ENCODE measurements at places on chromosomes 6 and 20. TPM values are rescaled to one million over a fixed set of nuclear protein-coding genes. Genes with fewer than 3 reads are reported as not detected.

SNAP91 gene
- total RNA-seq = 3.0 TPM

DNA sequence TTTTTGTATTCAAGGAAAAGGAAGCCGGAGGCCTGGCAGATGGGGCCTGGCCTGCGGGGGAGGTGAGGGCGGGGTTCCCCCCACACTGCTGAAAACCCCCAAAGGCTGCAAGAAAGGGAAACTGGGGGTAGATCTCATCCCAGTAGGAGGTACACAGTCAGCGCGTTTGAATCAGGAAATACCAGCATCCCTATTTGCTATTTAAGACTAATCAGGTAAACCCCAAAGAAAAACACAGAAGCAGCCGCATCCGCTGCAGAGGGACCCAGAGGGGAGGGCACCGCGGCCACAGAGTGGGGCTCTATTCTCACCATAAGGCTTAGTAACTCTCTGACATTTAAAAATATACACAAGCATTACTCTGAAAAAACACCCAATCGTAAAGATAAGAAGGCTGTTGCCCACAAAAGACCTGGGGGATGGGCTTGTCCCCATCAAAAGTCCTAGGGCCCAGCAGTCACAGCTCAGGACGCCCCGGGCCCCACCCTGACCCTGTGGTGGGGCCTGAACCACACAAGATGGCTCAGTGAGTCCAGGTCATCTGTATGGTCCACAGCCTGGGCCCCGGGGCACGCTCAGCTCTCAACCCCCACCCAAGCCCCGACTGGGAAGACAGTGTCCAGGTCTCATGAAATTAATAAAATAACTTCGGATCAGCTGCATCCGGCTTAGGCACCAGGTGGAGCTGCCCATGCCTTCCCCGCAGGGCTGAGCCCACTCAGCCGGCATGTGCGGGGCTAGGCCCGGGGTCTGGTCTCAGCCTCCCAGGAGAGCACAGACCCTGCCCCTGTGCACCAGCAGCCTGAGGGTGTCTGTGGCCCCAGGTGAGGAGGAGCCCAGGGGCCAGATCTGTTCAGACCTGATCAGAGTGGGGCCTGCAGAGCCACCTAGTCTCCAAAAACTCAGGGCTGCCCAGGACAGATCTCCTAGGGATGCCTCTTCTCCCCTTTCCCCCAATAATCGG is 31.0 kb downstream of the KCNQ2 start:
- peaks cover 43% of the 10 kb centered on the region for H3K27me3 ChIP-seq
- no peak overlapping the region for H3K4me3 ChIP-seq
- H3K4me1 ChIP-seq = no peaks in the 10 kb centered on the region
- H3K36me3 ChIP-seq = no peaks in the 10 kb centered on the region

SIRPA gene
- total RNA-seq = 16.3 TPM

DNA sequence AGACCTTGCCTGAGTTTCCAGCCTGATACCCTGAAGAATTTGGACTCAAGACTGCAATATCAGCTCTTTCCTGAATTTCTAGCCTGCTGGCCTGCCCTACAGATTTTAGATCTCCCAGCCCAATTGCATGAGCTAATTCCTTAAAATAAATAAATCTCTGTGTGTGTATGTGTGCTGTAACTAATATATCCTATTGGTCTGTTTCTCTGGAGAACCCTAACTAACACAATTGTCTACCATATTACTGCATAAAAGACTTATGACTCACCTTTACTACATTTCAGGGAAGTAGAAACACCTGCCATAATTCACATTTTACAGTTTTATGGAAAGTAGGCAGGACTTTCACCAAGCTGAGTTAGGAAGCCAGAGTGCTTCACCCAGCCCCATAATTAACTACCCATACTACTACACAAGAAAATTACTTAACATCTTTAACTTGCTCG is 90.7 kb upstream of the BEND6 start:
- H3K4me3 ChIP-seq = no peak overlapping the region
- H3K27ac ChIP-seq = no peak overlapping the region
- DNase-seq = no peak
- H3K4me1 ChIP-seq = peaks cover 14% of the 10 kb centered on the region

DNA sequence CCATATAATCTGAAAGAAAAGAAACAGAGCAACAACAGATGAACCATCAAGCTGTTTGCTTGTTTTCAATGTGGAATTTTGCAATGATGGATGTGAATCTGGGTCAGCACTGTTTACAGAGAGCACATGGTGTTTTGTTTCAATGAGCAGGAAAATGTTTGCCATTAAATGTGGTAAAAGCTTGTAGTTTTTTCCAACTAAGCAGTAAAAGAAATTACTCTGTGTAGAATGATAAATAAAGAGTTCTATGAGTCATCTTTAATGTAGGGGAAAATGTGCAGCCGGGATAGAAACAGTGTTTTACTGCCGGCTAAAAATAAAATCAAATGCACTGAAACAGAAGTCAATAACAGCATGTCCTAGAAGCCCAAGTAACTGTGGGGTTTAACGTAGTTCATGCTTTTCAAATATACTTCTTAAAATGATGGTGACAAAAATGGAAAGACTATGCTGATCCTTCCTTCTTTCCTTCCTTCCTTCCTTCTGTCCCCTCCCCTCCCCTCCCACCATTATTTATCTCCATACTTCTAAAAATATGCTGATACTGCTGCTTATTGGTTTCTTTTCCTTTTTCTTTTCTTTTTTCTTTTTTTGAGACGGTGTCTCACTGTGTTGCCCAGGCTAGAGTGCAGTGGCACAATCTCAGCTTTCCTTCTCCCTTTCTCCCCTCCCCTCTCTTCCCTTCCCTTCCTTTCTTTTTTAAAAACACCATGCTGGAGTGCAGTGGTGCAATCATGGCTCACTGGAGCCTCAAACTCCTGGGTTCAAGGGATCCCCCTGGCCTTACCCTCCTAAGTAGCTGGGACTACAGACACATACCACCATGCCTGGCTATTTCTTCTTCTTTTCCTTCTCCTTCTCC is 6.3 kb upstream of the NAA20 start:
- H3K27ac ChIP-seq = peak overlapping the region; percentile 57
- no peak for DNase-seq
- H3K4me3 ChIP-seq = peak overlapping the region; percentile 5
- H3K36me3 ChIP-seq = no peaks in the 10 kb centered on the region

DNA sequence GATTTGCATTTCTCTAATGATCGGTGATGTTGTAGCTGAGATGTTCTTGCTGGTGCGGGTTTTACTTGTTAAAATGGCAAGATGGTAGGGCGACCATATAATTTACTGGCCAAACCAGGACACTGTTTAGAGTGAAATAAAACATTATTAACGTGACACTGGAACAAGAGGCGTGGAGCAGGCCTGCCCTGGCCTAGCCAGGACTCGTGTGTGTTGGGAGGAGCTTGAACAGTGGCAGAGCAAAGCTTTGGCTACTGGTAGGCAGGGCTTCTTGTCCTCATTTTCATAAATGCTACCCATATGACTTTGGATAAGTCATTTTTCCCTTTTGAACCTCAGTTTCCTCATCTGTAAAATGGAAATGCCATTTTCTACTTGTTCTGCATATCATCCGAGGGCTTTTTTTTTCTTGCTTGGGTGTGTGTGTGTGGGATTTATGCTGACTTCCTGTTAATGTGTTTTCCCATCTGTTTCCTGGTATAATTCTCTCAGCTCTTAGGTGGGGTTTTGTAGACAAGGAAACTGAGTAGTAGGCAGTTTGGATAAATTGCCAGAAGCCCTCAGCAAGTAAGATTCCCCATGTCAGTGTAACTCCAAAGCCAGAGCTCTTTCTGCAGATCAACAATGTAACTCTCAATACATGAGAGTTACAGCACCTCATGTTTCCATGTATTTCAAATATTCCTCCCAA is 81.7 kb downstream of the TOX2 start:
- no peak for DNase-seq
- H3K27me3 ChIP-seq = no peaks in the 10 kb centered on the region
- H3K4me1 ChIP-seq = no peaks in the 10 kb centered on the region
- no peak overlapping the region for H3K27ac ChIP-seq
- no peak overlapping the region for H3K4me3 ChIP-seq
- H3K36me3 ChIP-seq = no peaks in the 10 kb centered on the region

COL10A1 gene
- not detected for total RNA-seq

OPN5 gene
- total RNA-seq = not detected
